Neuronal stem cell (in vitro differentiated cells): ENCODE measurements at places on chromosomes 7 and 10.

- no peak for DNase-seq
These were observed 164.3 kb upstream of the PODXL start for GRCh38 chr7:131720703-131721102.

DNA sequence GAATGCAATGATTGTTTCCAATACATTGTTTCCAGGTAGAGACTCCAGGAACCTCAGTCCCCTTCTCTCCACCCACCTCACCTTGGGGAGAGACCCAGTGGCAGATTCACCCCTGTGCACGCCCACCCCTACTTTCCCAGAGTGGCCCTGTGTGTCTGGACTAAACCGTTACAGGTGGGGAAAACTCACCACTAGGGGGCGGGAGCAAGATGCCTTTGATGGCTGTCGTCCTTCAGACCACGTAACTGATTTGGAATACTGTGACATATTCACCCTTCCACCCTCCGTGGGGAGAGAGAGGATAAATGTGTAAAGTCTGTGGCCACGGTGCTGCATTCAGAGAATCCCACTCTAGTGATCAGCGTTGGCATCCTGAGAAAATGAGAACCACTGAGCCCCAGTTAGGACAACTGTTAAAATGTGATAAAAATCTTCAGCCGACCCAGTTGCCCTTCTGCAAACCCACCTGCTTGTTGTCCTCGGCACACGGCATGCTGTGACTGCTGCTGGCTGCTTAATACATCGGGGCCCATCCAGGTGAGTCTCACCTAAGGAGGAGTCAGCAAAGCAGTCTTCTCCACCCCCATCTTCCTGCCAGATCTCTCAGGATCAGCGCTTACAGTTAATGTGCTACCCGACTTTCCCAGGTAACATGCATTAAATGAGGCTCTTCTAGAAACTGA, 41.5 kb upstream of the NMT2 start:
- peak; percentile 63 for DNase-seq

DNA sequence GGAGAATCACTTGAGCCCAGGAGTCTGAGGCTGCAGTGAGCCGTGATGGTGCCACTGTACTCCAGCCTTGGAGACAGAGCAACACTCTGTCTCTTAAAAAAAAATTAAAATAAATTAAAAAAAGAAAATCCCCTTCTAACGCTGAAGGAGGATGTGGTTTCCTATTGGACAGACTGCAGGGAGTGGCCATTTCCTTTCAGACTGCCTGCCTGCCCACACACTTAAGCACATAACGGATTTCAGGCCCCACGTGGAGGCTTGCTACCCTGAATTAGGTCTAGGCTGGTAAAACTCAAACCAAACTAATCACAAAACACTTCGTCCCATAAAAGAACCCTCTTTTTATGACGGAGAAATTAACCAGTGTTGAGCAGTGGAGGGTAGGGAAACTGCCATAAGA, 34.0 kb downstream of the GATA3 start:
- no peak for DNase-seq

- DNase-seq: no peak
These were observed 7.0 kb upstream of the SERPINE1 start for GRCh38 chr7:101119876-101120275.

GRCh38 chr7:136655414-136655813, 213.0 kb upstream of the CHRM2 start:
- no peak for DNase-seq

- DNase-seq: peak; percentile 51
These were observed 47.4 kb upstream of the PRKAR1B start for GRCh38 chr7:774161-775109.

GRCh38 chr7:116709336-116709735, 37.3 kb downstream of the MET start:
- DNase-seq: no peak
